BE2C (cell line): ENCODE measurements at places on chromosomes 2 and 18.

GRCh38 chr2:101823347-101823791 lies 125.9 kb downstream of the MAP4K4 start:
- peak; percentile 32 for DNase-seq

GRCh38 chr2:120599656-120600055 lies 136.0 kb upstream of the GLI2 start:
- no peak for DNase-seq

GRCh38 chr2:200159829-200160781 lies 146.4 kb upstream of the SPATS2L start:
- no peak for DNase-seq

DNA sequence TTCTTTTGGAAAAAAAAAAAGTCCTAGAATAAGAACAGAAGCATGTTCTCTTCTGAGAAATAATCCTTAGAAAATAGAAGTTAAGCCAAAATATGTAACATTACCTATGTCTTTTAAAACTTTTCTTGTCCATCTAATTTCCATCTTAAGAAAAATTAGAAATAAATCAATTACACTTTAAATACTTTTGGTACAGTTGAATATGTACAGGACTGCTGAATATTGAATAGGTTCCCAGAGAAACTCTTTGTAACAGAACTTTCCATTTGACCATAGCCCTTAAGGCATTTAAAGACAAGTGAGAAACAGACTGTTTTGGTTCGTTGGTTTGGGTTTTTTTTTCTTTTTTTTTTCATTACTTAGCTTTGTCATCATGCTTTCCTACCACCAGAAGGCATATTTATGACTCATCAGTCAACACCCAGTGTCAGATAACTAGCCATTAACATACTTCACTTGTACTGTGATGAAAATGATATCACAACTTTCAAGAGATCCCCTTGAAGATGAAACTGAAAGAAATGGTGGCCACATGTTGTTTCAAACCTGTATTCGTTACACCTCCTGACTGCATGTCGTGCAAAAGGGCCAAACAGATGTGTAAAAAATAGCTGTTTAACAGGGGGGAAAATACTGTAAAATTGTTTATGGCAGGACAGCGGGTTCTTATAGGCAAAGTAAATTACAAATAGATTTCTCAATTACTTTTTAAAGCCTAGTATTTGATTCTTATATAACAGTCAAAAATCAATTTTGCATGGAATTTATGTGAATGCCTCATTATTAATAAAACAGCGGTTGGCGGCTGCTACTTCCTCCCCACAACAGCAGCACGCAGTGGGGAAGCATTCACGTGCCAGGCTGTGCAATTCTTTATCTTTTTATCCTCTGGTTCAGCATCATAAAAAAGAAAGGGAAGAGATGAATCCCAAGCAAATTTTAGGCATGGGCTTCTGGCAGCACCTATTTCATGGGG lies 280.7 kb upstream of the HNRNPA3 start:
- no peak for DNase-seq

DNA sequence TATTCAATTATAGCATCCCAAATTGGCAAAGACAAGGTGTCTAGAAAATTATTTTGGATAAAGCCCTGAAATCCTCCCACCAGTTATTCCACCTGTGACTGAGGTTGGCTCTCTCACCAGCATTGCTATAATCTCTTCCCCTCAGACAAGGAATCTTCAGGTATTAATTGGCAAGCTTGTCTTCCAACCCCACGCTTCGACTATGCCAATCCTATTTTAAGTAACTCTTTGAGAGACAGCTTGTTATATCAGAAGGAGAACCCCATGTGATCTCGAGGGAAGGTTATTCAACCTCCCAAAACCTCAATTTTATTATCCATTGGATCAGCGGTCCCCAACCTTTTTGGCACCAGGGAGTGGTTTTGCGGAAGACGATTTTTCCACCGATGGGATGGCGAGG lies 54.5 kb upstream of the NEDD4L start:
- no peak for DNase-seq

DNA sequence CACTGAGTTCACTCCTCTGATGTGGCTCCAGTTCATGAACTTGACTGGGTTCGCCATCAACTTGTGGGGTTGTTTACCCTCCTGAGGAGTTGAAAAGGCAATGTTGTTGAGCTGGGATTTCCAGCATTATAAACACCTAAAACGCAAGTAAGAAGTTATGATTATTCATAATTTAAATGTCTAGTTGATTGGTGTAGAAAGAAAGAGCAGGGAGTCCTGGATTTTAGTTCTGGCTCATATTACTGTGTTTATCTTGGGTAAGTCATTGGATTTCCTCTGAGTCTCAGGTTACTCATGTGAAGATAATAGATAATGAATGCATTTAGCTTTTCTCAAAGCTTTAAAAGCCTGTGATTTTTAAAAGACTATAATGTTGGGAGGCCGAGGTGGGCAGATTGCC lies 438.0 kb upstream of the CDH20 start:
- DNase-seq, result no peak

GRCh38 chr2:32750880-32751279 lies 123.0 kb downstream of the TTC27 start:
- no peak for DNase-seq

DNA sequence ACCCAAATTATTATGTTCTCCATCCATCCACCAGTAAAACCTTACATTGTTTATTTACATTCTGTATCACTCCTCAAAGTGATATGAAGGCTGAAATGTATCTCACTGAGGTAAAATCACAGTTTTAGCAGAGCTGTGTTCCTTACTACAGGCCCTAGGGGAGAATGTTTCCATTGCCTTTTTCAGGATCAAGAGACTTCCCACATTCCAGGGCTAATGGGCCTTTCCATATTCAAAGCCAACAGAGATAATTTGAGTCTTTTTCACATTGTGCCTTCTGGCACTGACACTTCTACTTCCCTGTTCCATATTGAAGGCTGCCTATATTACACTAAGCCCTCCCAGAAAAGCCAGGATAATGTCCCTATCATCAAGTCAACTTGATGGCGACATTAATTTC lies 20.0 kb downstream of the NETO1 start:
- no peak for DNase-seq
